Activated CD4-positive, alpha-beta T cell treated with anti-CD3 and anti-CD28 coated beads, Interleukin-2, amount 50 U/mL, for 1 hour (primary cell): ENCODE measurements at places on chromosomes 2 and 18.

DNA sequence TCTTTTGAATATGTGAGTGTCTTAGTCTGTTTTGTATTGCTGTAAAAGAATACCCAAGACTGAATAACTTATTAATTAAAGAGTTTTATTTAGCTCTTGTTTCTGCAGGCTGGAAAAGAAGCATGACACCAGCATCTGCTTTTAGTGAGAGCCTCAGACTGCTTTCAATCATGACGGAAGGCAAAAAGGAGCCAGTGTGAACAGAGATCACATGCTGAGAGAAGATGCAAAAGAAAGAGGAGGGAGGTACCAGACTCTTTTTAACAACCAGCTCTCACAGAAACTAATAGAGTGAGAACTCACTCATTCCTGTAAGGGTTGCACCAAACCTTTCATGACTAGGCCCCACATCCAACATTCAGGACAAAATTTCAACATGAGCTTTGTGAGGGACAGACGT lies 101.6 kb upstream of the HNMT start:
- DNase-seq = no peak

DNA sequence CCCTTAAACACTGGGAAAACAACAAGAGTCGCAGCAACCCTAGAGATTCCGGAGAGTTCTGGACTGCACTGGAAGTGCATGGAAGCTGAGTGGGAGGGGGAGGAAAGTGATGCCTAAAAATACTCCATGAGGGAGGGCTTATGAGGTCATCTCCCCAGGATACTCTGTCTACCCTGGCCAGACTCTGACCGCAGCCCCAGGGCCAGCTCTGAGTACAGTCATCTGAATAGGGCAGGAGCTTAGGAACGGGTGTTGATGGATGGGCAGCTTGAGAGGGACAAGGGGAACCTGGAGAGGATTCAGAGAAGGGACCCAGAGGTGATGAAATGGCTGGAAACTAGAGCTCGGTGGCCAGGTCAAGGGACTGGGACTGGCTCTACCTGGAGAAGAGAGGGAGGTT lies 79.3 kb upstream of the IGFBP5 start:
- no peak for DNase-seq

GRCh38 chr2:112566104-112566503 lies 18.3 kb upstream of the CHCHD5 start:
- no peak for DNase-seq

DNA sequence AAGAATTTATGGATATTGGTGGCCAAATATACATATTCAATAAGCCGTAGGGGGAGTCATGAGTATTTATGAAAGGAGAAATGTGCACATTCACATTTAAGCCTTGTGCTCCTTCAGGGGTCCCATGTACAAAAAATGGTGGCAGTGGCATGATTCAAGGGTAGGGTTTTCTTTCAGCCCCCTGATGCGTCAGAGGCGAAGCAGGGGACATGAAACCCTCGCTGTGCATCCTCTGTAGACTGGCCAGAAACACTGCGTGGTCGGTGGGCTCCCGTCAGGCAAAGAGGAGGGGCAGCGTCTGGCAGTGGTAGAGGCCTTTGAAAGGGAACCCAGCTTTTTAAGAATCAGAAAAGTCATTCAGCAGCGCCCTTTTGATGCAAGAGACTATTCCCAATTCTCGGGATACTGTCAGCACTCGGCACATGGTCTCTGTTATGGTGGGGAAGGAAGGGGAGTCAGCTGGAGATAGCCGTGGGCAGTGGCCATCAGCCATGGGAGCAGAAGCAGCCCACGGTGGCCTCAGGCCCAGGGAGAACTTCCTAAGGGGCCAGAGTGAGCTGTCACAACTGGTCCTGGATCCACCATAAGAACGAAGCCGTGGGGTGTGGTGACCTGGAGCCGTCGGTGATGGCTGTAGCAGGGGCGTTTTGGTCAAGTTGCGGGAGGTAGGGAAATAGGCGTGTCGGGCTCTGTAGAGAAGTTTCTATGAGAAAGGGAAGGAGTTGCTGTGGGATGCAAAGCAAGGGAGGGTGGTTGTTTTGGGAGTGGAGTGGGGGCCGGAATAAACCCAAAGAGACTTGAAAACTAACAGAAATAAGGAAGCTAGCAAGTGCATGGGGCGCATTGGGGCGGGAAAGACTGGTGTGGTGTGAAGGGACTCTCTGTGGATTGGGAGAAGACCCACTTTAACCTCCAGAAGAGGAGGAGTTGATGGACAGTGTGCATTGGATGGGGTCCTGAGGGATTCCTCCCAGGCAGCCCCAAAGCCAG lies 95.6 kb downstream of the SH3BP4 start:
- no peak for DNase-seq

- DNase-seq = no peak
These were observed 132.5 kb upstream of the SLC8A1 start for GRCh38 chr2:40584432-40584831.

DNA sequence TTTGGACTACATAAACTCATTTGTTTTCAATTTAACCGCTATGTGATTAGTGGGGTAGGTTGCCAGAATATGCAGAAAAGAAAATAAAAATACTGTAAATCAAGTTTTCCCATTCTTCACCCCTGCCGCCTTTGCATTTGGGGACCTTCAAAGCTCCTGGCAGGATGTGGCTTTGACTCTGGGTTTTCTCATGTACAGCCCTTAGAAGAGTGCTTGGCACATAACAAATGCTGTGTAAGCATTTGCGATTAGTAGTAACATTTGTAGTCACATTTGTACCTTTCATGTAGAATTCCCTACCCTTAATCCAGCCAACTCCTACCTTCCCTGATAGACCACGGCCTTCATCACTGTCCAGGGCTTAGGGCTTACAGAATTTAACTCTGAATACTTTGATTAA lies 262.6 kb downstream of the MREG start:
- DNase-seq = no peak

- no peak for DNase-seq
These were observed 95.3 kb downstream of the EIPR1 start for GRCh38 chr2:3282056-3282998.

- DNase-seq = no peak
These were observed 397.8 kb downstream of the METTL4 start for GRCh38 chr18:2173486-2173885.

DNA sequence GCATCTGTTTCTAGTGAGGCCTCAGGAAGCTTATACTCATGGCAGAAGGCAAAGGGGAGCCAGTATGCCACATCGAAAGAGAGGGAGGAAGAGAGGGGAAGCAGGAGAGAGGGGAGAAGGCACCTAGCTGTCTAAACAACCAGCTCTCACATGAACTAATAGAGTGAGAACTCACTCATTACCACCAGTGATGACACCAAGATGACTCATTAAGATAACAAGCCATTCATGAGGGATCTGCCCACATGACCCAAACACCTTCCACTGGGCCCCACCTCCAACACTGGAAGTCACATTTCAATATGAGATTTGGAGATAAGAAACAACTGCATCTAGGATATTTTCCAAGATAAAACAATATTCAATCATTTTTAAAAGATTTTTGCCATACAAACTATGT lies 753.9 kb upstream of the ZEB2 start:
- no peak for DNase-seq

DNA sequence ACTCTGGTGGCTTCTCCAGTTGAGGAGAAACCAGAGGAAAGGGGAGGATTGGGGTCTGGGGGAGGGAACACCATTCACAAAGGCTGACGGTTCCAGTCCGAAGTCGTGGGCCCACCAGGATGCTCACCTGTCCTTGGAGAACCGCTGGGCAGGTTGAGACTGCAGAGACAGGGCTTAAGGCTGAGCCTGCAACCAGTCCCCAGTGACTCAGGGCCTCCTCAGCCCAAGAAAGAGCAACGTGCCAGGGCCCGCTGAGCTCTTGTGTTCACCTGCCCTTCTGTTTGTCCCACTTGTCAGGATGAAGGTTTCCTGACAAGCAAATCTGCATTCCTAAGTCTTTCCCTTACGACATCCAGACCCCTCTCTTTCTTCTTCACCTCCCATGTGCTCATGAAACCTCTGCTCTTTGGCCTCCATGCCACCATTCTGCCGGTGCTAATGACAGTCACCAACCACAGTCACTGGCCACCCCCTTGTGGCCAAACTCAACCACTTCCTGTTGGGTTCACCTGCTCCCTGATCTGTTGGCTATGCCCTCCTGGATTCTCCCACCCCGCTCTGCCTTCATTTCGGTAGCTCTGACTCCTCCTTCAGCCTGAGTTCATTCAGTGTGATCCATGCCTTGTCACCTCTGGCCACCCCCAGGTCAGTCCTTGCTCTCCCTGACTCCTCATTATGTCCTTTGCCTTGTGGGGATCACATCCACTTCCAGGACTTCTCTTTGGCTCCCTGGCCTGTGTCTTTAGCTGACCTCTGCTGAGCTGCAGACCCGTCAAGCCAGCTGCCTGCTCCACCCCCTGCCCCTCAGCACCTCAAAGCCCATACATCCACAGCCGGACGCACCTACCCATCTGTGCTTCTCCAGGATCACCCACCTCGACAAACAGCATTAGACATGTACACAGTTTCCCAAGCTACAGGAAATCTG lies 17.6 kb downstream of the EMX1 start:
- no peak for DNase-seq

DNA sequence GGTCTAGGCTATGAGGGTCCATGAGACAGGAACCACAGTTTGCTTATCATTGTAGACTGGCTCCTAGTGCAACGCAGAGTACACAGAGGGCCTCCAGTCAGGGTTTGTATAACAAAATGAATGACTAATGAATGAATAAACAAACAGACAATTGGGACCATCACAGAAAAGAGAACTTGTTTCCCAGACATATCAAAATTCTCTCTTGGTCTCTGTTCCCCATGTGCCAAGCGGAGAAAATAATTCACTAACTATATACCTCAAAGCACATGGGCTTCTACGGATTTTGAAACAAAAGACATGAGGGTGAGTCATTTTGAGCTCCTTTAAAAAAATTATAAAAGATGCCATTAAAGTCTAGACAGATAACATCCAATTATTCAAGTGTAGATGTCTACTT lies 28.0 kb downstream of the INO80C start:
- DNase-seq = no peak
